Liver (tissue), 10 donors: ENCODE measurements at places on chromosomes 3 and 15. TPM values are rescaled to one million over a fixed set of nuclear protein-coding genes. Genes with fewer than 3 reads are reported as not detected.

DNA sequence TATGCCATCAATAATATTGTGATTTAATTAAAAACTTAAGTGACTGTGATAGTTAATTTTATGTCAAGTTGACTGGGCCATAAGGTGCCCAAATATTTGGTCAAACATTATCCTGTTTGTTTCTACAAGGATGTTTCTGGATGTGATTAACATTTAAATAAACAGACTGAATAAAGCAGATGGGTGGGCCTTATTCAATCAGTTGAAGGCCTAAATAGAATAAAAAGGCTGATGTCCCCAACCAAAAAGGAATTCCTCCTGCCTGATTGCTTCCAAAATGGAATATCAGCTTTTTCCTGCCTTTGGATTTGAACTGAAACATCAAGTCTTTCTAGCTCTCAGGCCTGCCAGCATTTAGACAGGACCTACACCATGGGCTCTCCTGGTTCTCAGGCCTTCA is 961.7 kb downstream of the NTRK3 start:
- DNase-seq = no peak

DNA sequence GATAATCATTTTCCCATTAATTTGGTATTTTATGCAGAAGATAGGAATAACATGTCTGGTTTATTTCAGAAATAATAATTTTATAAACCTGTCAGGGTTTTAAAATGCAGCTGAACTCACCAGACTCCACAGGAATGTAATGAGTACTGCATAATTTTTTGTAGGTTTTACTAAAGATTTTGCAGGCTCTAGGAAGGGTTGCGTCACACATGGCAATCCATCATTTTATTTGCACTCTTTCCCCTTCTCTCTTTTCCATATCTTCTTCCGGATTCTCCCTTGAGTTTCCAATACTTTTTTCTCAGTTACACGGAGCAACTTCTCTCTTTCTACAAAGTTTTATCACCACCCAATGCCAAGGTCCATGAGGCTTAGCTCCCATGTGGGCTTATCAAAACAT is 234.7 kb downstream of the NFKBIZ start:
- DNase-seq = no peak

DNA sequence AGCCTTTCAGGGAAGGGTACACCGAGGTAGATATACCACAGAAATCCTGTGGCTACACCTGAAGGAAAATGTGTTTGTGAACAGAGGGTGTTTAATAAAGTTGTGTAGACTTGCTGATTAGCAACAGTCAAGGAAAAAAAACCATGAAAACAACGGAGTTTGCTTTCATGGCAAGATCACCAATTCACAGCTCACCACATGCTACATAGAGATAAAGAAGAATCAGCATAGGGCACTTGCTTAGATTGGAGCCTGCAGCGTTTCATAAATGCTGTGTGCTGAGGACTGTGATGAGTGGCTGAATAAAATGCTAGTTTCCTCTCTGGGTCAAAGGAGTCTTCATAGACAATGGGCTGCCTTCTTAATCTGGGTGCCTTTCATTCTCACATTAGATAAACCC is 257.6 kb downstream of the SLC9A9 start:
- DNase-seq = no peak

DNA sequence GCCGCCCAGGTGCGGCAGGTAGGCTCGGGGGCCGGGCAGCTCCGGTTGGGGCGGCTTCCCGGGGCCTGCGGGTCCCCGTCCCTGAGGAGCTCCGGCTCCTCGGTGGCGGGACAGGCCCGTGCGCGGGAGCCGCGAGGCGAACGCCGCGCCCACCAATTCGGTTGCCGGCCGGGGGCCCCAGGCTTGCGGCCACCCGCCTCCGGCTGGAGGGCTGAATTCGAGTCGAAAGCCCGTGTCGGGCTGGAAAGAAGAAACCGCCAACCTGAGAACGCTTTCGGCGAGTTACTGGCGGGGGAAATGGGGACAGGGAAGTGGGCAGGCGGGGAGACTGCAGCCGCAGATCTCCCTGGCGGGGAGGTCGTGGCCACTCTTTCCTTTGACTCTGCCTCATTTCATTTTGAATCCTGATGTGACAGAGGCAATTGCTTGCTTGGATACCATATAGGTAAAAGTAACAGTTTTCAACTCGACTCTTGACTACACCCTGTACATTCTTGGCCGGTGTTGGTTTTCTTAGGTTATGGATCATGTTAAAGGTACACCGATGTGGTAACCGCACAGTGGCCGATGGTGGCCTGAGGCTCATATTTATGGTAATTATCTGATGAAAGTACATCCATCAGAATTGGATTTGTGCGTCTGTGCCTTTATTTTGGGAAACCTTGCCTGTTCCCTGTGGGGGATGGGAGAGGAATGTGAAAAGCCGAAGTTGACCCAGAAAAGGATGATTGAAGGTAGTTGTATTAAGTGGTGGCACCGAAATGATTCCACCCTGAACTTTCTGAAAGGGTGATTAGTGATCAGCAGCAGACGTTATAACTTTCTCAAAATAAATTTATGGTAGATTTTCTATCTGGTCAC is 1.7 kb downstream of the B3GNT5 start:
- DNase-seq = no peak

GRCh38 chr15:70017801-70018200 is 79.9 kb downstream of the TLE3 start:
- DNase-seq = no peak

- DNase-seq = no peak
These were observed 68.4 kb downstream of the MINDY2 start for GRCh38 chr15:58839485-58839884.

GRCh38 chr15:69666441-69666882 is 213.8 kb downstream of the RPLP1 start:
- no peak for DNase-seq

DNA sequence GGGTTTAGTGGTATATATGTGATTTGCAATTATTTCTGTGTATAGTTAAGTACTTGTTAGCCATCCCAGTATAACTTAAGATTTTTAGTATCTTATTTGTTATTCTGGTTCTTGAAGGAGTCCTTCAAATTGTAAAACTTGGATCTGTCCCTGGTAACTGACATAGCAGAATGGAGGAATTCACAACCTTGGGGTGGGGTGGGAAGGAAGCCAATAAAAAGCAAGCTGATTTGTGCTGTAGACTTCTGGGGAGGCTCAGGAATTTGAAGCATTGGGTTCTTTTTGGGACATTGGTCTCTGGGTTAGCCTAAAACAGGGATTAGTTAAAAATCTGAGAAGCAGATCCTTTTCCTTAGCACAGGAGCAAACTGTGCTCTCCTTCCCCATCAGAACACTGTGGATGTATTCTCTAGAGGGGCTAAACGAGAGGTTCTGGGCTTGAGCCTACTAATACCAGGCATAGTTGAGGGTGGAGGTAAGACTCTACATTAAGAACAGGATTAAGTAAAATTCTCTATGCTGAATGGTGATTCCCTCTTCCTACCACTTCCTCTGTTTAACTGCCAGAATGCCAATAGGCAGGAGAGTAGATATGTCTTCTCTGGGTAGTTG is 42.2 kb downstream of the GMPS start:
- no peak for DNase-seq

DNA sequence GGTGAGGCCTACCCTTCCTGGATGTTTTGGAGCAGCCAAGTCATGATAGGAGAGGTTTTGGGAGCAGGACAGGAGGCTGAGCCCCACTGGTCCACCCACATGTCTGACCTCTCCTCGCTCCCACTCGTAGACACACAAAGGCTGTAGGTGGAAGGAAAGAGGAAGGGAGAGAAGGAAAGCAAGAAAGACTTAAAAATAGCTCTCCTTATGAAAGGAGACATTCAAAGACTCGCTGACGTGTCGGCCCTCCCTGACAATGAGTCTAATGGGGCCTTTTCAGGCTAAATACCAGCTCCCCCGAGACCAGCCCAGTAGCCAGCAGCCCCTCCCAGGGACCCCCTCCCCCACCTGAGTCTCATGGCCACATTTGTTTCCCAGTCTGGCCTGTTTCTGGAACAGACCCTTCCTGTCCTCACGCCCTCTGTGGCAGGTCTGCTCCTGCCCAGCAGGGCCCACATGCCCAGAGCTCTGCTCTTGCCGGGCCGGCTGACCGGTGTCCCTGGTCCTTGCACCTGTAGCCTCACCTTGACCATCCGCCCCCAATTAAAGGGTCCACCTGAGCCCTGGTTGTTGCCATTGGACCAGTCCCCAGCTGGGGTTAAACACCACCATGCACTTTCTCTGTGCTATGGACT is 49.3 kb downstream of the FGD5 start:
- no peak for DNase-seq

DNA sequence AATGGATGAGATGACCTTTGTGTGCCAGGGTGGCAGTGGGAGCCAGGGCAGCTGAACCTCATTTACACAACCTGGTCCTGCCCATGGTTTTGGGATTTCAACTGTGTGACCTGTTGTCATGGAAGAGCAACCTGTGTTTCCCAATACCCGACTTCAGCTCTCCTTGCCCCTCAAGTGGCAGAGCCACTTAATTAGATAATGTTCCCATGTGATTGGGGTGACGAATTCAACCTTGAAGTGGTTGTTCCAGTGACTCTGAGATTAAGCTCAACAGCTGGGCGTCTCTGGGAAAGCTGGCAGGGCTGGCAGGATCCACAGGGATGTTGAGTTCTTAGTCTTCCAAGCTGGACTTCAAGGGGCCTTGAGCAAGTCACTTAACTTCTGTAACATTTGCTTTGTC is 71.0 kb downstream of the THSD4 start:
- DNase-seq = no peak

DNA sequence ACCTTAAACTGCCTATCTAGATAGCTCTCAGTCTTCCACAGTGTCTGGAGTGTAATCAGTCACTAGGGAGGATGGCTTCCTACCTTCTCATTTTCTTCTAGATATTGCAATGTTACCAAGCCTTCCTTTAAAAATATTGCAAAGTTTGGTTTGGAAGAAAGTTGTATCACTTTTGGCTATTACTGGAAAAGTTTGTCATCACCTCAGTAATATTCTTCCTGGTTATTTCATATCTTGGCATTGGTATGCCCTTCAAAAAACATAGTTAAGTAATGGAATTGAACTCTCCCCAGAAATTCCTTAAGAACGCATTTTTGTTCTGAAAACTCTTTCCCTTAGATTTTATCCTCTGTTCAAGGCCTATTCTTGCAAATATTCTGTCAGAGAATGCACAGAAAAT is 179.3 kb upstream of the MME start:
- no peak for DNase-seq

- DNase-seq = no peak
These were observed 18.0 kb downstream of the NIT2 start for GRCh38 chr3:100352296-100353231.

- DNase-seq = no peak
These were observed 429 bp downstream of the CPN2 start for GRCh38 chr3:194350726-194351071.

DNA sequence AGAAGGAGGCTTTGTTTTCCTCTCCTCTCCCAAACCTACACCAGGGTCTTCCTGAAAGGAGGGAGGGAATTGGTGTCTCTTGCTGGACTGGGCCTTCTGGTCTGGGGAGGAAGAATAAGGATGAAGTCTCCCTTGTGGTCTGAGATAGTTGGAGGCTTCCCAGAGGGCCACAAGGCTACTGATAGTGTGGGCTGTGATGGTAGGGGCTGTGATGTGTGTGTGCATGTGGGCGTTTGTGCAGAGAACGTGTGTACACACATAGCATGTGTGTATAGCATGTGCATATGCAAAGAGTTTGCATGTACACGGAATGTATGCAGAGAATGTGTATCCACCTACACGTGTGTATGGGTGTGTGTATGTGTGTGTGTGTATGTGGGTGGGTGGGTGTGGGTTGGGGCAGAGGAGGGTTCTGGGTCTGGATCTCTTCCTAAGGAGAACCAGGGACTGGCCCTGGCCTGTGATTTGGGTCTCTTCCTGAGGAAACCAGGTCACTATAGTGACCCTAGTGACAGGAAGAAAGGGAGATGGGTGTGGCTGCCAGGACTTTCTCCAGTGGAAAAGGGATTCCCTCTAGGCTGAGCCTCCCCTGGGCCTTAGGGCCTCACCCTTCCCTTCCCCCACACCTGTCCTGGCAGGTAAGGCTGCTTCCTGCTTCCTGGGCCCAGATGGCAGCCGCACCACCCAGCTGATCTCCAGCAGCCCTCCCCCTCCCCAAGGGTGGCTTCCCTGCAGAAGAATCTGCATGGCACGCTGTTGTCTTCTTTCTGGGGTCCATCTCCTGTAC is 1.7 kb downstream of the FLNB start:
- no peak for DNase-seq

DNA sequence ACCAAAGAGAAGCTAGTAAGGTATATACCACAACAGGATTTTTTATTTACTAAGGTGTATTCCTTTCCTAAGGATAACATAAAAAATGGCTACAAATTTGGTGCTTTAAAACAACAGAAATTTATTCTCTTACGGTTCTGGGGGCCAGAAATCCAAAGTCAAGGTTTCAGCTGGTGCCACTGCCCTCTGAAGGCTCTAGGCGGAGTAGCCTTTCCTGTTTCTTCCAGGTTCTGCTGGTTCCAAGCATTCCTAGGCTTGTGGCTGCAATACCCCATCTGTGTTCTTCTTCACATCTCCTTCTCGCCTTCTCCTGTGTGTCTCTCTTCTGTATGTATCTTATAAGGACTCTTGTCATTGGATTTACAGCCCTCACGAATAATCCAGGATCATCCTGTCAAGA is 549.9 kb downstream of the GRM7 start:
- DNase-seq = no peak

- no peak for DNase-seq
These were observed 45.6 kb downstream of the CHST2 start for GRCh38 chr3:143165211-143165610.

ALDH1L1 gene
- 46.7 TPM for total RNA-seq

ITPKA gene
- total RNA-seq = 1.4 TPM

TERC gene
- total RNA-seq = 207 TPM

FAN1 gene
- 17.1 TPM for total RNA-seq

COL7A1 gene
- 0.84 TPM for total RNA-seq

CNTN6 gene
- total RNA-seq = not detected
